Nephron progenitor cell (in vitro differentiated cells): ENCODE measurements at places on chromosomes 7 and 10.

GRCh38 chr7:132939495-132939894 is 142.4 kb downstream of the CHCHD3 start:
- DNase-seq: no peak

DNA sequence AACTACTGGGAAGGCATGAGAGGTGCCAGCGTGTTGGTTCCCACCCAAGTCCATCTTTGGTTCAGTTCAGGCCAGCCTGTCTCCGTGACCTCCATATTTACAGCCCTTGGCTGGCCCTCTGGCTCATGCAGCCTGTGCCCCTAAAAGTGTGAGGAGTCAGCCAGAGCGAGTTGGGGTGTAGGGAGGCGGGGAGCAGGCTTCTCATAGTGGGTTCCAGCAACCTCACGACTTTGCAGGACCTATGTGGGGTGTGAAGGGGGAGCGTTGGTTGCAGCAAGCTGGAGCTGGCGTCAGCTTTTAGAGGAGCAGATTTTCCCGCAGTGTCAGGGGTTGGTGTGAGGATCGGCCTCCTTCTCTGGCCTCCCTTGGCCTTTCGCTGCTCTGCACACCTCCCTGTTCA is 9.8 kb downstream of the TSPAN14 start:
- no peak for DNase-seq

GRCh38 chr7:125563964-125564529 is 634.4 kb upstream of the POT1 start:
- no peak for DNase-seq

- DNase-seq: no peak
Measured at GRCh38 chr10:1308173-1308961, 252.2 kb downstream of the WDR37 start.

DNA sequence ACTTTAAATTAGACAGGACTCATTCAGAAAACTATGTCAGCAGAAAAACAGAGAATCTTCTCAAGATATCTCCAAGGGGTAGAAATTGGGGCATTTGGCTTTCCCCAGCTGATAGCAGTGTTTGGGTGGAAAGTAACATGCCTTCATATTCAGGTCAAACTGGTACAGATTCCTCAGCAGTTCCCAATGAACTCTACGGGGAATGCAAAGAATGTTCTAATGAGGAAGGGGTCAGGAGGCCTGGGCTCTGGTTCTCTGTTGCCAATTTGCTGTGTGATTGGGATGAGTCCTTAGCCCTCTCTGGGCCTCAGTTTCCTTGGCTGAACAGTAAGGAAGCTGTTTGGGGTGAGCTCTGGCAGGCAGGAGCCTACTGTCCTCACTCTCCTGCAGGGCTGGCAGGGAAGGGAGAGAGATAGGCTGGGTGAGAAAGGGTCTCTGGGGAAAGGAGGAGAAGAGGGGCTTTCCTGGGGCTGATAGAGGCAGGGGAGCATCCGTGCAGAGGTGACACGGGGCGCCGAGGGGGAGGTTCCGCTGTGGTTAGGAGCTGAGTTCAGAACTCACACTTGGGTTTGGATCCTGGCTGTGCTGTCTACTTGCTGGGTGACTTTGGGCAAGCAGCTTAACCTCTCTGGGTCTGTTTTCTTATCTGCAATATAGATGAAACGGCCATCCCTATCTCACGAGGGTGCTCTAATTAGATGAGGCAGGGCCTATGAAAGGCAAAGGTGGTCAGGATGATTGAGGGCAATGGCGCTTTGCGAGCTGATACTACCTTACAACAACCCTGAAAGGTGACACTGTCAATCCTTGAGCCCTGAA is 45.1 kb downstream of the SPOCK2 start:
- no peak for DNase-seq
